ENCODE measurements at places on chromosomes 6 and 20. TPM values are rescaled to one million over a fixed set of nuclear protein-coding genes. Genes with fewer than 3 reads are reported as not detected.

Gene SPATA25
- 2.4 TPM for total RNA-seq

DNA sequence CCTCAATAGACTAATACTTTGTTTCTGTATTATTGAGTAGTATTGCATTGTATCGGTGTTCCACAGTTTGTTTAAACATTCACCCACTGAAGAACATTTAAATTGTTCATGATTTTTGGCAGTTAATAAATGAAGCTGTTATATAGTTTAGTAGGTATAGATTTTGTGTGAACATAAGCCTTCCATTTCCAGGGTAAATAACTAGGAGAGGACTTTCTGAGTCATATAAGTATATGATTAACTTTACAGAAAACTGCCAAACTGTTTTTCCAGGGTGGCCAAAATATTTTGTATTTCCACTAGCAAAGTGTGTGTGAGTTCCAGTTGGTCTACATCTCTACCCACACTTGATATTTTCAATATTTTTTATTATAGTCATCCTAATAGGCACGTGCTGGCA lies 70.0 kb upstream of the MLIP start:
- no peak for DNase-seq

- no peak for DNase-seq
Measured at GRCh38 chr6:76552268-76552667, 479.8 kb upstream of the IMPG1 start.

GRCh38 chr6:38610050-38610625 lies 29.6 kb downstream of the BTBD9 start:
- no peak for DNase-seq

DNA sequence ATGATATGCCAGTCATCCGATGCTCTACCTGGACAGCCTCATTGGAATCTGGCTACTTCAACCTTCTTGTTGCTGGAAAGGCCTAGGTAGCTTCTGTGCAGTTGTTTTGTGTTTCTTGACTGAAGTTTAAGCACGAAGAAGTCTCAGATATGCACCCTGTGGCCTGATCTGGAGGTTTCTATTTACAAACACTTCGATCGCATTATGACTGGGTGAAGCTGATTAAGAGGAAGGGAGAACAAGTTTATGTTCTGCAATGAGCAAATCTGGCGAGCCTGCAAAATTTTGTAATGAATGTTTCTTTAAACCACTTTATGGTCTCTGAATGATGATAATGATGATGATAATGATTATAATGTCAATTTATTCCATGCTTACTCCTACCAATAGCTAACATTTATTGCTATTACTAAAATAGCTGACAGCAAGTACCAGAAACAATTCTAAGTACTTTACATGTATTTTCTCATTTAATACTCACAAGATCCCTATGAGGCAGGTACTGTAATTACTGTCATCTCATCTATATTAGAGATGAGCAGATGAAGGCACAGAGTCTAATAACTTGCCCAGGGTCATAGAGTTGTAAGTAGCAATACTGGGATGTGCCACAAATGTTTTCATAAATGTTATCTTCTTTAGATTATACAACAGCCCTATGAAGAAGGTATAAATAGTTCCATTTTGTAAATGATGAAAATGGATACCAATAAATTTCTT lies 126.1 kb upstream of the UST start:
- DNase-seq, result peak; percentile 21

Gene MOCS1
- total RNA-seq, result 0.08 TPM

DNA sequence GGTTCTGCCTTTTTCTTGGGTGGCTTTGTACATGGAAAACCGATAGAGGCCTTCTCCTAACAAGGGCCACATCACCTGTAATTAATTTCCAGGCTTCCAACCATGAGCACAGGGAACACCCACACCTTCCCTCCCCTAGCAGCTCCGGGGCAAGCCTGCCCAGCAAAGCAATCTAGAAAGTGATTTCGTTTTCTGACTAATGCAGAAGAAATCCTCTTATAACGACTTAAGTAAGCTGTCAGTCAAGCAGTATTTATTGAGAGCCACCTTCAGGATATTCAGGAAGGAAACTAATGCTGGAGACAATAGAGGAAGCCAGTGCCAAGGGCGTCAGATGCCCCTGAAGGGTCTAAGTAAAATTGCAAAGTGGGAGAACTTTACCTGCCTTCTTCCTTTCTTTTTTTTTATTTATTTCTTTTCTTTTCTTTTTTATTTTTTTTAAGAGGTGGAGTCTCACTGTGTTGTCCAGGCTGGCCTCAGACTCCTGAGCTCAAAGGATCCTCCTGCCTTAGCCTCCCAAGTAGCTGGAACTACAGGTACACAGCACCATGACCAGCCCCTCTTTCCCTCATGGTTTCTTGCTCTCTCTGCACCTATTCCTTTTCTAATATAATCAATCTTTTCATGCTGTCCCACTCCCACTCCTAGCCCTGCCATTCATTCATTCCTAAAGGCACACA lies 67.5 kb upstream of the MBOAT1 start:
- no peak for DNase-seq

DNA sequence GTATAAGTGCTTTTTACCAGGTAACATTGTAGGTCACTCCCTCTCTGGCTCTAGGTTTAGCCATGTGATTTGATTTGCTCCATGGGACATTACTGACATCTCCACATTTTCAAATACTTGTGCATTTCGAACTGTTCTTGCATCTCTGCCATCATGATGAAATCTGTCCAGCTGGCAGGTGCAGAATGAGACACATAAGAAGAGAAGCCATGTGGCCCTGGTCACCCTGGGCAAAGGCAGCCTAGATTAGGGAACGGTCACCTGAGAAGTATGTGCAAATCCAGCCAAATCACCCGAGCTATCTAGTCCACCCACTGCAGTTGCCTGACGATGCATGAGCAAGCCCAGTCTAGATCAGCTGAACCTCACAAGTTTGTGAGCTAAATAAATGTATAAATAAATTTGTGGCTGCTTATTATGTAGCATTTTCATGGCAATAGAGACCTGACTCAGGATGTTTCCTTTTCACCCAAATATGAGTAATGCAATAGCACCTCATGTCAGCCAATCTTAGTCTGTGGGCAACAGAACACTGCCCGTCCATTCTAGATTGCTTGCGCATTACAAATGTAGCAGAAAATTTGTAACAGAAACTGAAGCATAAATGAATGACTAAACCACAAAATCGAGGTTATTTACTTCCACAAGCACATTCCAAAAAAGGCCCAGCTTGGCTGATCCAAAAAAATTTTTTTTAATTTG lies 115.2 kb downstream of the PAK5 start:
- no peak for DNase-seq

Gene GGT7
- 14.1 TPM for total RNA-seq

GRCh38 chr6:127102299-127102698 lies 16.2 kb upstream of the RSPO3 start:
- DNase-seq, result no peak

- DNase-seq, result no peak
Measured at GRCh38 chr6:11766043-11766442, 12.6 kb downstream of the ADTRP start.

- DNase-seq, result no peak
Measured at GRCh38 chr20:50565383-50565782, 55.2 kb downstream of the PTPN1 start.

Gene CST1
- total RNA-seq, result not detected

- no peak for DNase-seq
Measured at GRCh38 chr6:139711804-139712585, 337.5 kb upstream of the CITED2 start.

GRCh38 chr20:9040863-9041524 lies 27.9 kb upstream of the PLCB4 start:
- DNase-seq, result no peak

Gene TREM1
- total RNA-seq, result 0.77 TPM

GRCh38 chr6:118042855-118043254 lies 135.8 kb downstream of the SLC35F1 start:
- no peak for DNase-seq

Gene DNAH8
- 0.11 TPM for total RNA-seq

Gene CTAGE9
- total RNA-seq, result not detected
